Stimulated activated naive B cell treated with anti-CD40 and anti-IgM and Interleukin-4, amounts not matched to agents 10 μg/mL and 1 μg/mL and 100 μg/mL, for 72 hours (primary cell): ENCODE measurements at places on chromosomes 2 and 18.

DNA sequence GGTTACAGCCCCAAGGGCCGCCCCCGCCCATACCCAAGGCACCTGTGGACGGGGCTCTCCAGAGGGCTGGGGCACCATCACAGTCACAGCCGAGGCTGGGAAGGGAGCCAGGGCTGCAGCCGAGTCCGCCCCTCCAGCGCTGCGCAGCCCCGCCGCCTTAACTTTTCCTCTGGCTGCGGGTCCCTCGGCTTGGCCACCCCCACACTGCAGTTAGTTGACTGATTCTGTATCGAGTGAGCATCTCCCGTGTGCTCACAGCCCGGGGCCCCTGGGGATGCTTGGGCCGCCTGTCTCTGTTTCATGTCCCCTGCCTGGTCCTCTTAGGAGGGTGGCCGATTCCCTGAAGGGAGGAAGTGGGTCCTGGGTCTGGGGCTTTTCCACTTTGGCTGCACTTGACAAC is 33.7 kb downstream of the EMILIN2 start:
- no peak for DNase-seq

GRCh38 chr2:217331523-217332416 is 471.9 kb upstream of the TNP1 start:
- DNase-seq: no peak

DNA sequence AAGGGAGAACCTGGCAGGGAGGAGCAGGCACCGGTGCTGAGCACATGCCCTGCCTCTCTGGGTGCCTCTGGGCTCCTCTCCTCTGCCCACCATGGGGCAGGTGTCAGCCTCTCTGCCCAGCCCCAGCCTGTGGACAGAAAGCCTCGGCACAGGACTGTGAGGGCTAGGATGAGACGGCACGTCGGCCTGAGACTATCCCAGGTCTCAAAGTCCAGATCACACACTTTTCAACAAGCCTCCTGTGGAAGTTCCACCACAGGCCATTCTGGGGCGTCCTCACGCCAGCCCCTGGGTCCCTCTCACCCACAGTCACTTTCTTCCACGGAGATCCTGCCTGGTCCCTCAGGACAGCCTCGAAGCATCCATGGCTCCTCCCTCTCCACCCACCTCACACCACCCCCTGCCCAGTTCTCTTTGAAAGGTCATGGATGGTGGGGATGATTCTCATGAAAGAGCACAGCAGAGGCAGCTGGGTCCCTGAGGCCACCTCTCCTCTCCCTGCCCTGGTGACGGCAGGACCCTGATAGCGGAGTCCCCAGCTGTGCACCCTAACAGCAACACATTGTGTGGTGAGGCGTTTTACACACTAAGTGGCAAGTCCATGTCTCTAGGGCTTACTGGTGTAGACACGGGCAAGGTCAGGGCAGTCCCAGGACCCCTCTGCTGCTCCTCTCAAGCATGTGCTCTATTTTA is 569.4 kb upstream of the SALL3 start:
- no peak for DNase-seq

DNA sequence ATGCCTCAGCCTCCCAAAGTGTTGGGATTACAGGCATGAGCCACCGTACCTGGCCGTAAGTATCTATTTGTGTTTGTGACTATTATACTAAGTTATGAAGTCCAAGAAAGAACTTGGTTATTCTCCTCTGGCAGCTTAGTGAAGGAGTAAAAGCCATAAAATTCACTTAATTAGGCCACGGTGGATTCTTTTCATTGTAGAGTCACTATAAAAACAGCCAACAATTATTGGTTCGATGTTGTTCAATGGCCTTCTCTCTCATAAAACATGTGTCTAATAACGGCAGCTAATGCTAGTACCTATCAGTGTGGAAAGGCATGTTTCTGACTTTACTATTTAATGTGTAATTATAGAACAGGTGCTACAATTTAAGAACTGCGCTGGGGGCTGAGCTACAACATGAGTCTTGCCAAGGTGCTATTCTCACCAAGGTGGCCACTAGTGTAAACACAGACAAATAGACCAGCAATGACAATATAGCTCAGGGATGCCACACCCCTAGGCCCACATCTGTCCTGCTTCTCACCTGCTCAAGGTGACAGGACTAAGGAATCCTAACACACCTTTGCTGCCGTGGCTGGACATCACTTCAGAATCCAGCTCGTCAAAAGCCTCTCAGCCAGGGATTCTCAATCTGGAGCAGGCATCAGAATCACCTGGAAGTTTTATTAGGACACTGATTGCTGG is 17.2 kb downstream of the ATP8B1 start:
- DNase-seq: no peak

GRCh38 chr2:37623406-37623805 is 48.0 kb downstream of the CDC42EP3 start:
- DNase-seq: no peak
